ENCODE measurements at places on chromosomes 6 and 20.

DNA sequence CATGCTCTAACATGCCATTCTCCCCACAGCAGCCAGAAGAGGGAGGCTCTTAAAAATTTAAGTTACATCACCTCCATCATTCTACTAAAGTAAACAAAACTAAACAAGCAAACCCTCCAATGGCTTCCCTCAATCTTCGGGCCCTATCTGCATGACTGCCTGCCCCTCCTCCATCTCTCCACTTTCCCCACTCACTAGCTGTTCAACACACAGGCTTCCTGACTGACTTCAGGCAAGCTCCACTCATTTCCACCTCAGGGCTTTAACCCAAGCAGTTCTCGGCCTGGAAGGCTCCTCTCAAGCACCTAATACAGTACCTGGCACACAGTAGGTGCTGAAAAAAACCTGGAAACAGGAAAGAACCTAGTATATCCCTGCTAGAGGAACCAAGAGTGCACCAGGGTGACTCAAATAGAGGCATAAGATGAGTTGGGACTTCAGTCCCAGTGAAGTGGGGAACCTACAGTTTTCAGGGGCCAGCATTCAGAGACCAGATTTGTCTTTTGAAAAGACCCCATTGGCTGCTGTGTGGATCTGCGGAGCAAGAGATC lies 2.8 kb downstream of the AHCY start:
- no peak for DNase-seq

DNA sequence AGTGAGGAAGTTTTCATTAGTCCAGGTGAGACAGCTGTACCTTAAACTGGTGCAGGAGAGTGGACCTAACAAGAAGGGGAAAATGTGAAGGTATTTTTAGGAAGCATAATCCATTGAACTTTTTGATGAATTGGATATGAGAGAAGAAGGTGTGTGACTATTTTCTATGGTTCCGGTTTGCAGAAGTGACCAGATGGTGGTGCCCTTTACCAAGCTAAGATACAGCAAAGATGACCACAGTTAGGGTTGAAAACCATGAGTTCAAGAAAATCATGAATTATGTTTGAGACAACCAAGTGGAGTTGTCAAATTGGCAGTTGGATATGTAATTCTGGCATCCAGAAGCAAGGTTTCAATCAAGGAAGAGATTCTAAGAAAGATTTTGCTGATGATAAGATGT lies 61.9 kb upstream of the NRSN1 start:
- no peak for DNase-seq

- DNase-seq = no peak
These were observed 154.3 kb downstream of the BCAS1 start for GRCh38 chr20:53916173-53916512.

DNA sequence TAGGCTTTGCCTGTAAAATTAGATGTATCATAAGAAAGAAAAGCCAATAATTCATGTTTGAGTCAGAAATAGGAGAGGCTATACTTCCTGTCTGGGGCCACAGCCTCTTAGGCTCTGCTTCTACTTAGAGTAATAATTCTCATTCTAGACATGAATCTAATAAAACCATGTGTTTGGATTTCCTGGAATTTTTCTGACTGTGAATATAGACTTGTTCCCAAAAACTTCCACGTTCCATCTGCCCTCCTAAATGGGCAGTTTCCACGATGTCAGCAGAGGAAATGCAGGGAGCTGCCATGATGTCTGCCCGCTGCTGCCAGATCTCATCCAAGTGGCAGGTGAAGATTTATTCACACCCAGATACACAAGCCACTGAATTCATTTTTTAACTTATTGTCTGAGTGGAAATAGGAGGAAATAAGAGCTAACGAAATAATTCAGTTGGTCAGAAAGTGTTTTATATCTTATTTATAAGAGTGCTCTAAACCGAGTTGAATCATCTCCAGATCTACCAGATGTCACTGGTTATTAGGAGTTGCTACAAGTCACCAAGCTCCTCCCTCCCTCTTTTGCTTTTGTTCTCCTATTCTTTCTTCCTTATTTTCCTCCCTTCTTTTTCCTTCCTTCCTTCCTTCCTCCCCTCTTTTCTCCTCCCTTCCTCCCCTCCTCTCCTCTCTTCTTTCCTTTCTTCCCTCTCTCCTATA lies 69.3 kb downstream of the ALDH8A1 start:
- DNase-seq = no peak

Measured in CD4-positive, alpha-beta T cell treated with Interleukin-17A for 4 hours (primary cell).